ENCODE measurements at places on chromosomes 6 and 20.

GRCh38 chr20:53934421-53935343 lies 135.7 kb downstream of the BCAS1 start:
- DNase-seq, result peak; percentile 79

GRCh38 chr20:45290677-45291355 lies 15.8 kb upstream of the RBPJL start:
- DNase-seq, result peak; percentile 23

GRCh38 chr20:59471653-59472421 lies 132.5 kb upstream of the PHACTR3 start:
- no peak for DNase-seq

DNA sequence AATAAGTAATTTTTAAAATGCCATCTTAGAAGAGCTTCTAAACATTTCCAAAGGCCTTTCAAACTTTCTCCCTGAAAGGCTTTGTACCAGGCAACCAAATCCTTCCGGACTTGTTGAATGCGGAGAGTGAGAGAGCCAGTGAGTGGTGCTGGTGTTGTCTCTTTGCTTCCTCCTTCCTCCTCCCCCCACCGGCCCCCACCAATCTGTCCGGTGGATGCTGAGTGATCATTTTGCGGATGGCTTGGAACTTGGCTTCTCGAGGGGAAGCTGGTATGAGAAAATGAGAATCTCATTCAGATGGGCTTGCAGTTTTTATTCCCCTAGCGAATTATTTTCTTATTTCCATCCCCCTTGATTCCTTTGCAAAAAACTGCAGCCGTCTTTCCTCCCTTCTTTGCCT lies 97.3 kb downstream of the ANKRD60 start:
- DNase-seq, result no peak

- DNase-seq, result no peak
Measured at GRCh38 chr6:37602801-37603200, 94.9 kb downstream of the MDGA1 start.

DNA sequence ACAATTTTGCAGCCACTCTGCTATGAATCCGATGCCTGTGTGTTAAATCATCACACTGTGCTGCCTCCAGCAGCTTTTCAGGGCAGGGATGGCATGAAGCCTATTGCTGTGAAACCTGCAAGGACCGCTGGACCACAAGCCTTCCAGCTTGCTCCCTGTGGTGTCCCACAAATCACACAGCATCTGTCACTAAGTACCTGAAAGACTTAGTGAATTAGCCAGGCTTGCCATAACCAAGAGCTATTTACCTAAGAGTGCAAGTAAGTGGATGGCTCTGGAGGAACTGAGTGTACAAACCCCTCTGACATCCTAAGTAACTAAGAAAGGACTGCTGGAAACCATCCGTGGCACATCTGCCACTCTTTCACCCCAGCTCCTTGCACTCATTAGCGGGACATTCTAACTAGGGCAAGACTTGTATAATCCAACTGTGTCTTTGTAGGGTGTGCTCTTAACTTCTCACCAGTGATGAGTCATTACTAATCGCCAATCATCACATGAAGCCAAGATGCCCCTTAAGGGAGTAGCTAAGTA lies 34.7 kb downstream of the FOXQ1 start:
- DNase-seq, result no peak

- DNase-seq, result no peak
Measured at GRCh38 chr6:33427585-33428223, 7.8 kb downstream of the SYNGAP1 start.

GRCh38 chr20:1568163-1568490 lies 10.6 kb upstream of the SIRPD start:
- no peak for DNase-seq

GRCh38 chr20:2390951-2391675 lies 10.4 kb downstream of the TGM6 start:
- DNase-seq, result no peak

GRCh38 chr6:38152620-38153019 lies 333.1 kb downstream of the ZFAND3 start:
- no peak for DNase-seq

- peak; percentile 43 for DNase-seq
Measured at GRCh38 chr6:6749702-6750491, 161.4 kb downstream of the LY86 start.

DNA sequence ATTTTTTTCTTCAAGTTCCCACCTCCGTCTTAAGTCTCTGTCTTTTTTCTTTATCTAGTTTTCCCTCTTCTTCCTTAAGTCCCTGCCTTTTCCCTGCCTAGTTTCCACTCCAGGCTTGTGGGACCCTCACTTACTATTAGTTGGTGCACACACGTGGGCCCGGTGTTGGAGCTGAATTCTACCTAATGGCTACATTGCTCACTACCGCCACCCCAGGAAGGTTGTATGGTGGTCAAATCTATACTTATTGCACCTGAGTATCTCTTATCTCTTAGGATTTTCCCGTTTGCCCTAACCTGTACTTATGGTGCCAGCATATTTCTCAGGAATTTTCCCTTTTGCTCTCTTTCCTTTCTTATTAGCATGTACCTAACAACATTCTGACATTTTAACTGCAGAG lies 692.8 kb downstream of the EPM2A start:
- no peak for DNase-seq

DNA sequence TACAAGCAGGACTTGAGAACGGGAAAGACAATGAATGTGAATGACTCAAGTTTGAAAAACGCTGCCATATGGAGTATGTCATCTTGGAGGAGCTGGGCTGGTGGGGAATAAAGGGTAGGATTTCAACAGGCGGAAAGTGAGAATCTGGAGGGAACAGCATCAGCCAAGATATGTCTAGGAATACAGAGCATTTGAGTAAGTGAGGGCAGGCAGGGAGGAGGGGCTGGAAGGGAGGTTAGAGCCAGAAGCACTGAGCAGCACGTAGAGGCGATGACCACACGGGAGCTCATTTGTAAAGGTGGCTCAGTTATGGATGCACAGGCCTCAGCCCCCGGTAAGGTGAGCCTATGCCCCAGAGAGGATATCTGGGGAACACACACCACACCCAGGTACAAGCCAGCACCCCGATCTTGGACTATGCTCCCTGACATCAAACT lies 115.1 kb downstream of the ZMYND8 start:
- DNase-seq, result peak; percentile 79

DNA sequence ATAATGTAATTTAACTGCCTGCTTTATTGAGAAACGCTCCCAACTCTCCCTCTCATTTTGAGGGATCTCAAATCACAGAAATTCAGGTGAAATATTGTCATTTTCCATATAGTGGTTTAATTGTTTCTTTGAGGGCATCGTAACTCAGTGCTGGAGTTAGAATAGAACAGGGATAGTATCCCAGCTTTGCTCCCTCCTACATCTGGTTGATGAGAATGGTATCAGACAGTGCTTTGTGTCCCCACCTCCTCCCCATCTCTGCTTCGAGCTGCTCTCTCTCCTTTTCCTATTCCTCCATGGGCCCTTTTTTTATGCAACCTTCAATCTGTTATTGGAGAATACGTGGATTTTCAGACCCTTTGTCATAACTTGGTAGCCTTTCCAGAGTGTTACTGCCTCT lies 41.2 kb upstream of the REV3L start:
- DNase-seq, result no peak

GRCh38 chr6:26130581-26131249 lies 43.5 kb downstream of the HFE start:
- DNase-seq, result no peak

- no peak for DNase-seq
Measured at GRCh38 chr6:105292689-105293339, 110.1 kb downstream of the PREP start.

- no peak for DNase-seq
Measured at GRCh38 chr20:20251836-20252235, 116.1 kb upstream of the INSM1 start.

GRCh38 chr20:324177-325044 lies 941 bp upstream of the SOX12 start:
- no peak for DNase-seq

GRCh38 chr6:136228814-136229213 lies 21.3 kb downstream of the MTFR2 start:
- no peak for DNase-seq

DNA sequence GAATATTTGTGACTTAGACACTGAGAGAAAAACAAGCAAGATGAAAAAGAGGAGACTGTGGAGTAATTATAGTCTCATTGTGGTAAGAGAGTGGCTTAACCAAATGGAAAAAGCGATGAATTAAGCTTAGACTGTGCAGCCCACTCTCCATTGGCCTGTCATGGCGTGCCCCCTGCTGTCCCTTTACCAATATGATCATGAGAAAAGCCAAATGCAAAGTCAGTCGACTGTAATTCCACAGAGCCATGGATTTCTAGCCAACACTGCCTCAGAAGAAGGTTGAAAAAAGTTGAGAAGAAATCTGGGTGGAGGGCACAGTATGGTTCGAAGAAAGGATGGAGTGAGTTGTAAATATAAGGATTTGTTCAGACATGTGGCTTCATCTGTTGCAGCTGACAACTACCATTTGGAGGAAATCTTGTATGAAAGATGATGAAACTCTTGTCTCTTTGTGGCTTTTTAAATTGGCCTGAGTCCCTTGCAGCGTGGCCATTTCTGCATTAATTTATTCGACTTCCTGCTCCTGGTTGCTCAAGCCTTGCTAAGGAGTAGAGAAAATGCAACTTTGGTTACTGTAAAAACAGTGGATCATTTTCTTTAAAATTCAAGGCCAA lies 251.4 kb downstream of the DOK5 start:
- no peak for DNase-seq

GRCh38 chr6:150211700-150212511 lies 69.1 kb downstream of the PPP1R14C start:
- no peak for DNase-seq

- DNase-seq, result no peak
Measured at GRCh38 chr20:58565461-58566175, 50.4 kb upstream of the APCDD1L start.

- peak; percentile 59 for DNase-seq
Measured at GRCh38 chr20:17796091-17796563, 96.4 kb downstream of the BANF2 start.

GRCh38 chr6:61809004-61809595 lies 476.9 kb downstream of the KHDRBS2 start:
- no peak for DNase-seq

GRCh38 chr6:19552076-19552475 lies 285.1 kb upstream of the ID4 start:
- no peak for DNase-seq

- peak; percentile 97 for DNase-seq
Measured at GRCh38 chr20:34525709-34526416, 9.6 kb downstream of the DYNLRB1 start.

DNA sequence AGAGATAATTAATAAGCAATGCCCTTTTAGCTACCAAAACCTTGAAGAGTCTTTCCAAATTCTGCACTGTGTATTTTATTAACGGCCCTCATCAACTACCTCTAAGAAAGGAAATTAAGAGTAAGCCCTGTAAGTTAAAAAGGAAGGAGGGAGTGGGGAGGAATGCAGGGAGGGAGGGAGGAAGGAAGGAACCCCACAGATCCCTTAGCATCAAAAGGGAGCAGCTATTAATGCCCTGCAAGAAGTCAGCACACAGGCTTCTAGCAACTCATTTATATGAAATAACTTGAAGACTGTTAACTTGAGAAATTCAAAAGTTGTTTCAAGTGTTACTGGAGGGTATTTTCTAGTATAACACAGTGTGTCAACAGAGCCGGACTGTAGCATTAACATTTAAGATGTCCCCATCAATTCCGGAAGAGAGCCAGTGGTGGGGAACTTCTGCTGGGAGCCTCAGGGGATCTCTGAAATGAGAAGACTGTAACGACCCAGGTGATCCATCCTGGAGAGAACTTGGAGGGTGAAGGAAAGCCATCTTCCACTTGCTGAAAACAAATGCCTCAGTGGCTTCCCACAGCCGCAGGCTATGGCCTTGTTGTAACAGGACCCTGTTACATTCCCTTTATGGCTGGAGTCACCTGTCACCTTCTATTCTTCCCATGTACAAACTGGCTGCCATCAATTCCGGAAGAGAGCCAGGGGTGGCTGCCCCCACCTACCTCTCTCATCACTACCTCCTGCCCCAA lies 33.2 kb downstream of the SLC22A23 start:
- no peak for DNase-seq

DNA sequence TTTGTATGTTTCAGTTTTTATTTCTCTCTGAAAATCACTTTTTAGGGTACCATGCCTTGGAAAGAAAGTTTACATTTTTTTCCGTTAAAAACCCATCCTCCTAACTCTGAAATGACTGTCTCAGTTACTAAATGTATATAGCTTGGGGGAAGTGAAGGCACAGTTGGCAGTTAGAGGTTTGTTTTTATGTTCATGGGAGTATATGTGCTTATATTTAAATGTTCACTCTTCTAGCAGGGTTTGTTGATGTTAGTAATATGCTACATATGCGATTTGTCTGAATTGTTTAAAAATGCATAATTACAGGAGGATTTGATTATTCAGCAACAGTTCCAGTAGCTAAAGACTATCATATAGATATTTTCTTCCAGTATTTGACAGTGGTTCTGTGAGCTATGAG lies 31.1 kb downstream of the CDKAL1 start:
- DNase-seq, result no peak

- no peak for DNase-seq
Measured at GRCh38 chr6:39772559-39773273, 19.5 kb upstream of the DAAM2 start.

DNA sequence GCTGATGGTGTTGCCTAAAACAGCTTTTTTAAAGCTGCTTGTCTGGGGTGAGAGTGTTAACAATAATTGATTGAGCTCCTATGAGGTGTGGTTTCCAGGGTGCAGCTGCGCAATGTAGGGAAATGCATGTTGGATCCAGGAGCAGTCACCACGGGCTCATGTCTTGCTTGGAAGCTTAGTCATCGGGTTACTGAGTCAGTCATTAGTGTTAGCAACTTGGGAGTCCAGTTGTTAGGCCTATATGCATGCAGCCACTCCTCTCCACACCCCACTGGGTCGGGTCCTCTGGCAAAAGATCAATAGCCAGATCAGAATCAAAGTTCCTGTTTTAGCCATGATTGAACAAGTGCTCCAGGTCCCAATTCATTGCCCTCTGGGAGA lies 271.7 kb upstream of the CHD6 start:
- DNase-seq, result no peak

DNA sequence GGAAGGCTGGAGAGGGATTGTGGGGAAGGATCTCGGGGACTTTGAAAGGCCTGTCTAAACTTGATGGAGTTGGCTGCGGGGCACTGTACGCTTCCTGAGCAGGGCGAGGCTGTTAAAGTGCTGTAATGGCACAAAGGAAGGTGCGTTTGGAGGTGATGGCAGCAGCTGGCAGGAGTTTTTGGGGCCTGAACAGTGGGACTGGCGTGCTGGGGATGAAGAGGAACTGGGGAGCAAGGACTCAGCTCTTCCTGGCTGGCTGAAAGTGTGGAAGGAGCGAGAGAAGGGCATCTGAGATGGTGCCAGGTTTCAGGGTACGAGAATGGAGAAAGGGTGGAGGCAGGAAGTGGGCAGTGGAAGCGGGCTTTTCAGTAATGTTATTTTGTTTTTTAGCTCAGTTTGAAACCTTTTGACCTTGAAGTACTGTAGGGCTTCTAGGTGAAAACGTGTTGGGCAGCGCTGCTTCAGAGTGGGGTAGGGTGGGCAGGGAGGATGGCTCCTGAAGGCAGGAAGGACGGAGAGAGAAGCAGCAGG lies 8.0 kb downstream of the TMEM181 start:
- DNase-seq, result no peak

GRCh38 chr6:47428746-47429664 lies 48.6 kb upstream of the CD2AP start:
- DNase-seq, result no peak

GRCh38 chr6:111639266-111639665 lies 33.6 kb upstream of the TRAF3IP2 start:
- no peak for DNase-seq

Data from AG09309 (cell line).